ENCODE measurements at places on chromosomes 1 and 21. TPM values are rescaled to one million over a fixed set of nuclear protein-coding genes. Genes with fewer than 3 reads are reported as not detected.

Gene SPRR1A
- not detected for total RNA-seq

Gene GRIK3
- not detected for total RNA-seq

Gene MAST2
- 29.8 TPM for total RNA-seq

Gene LRRC3
- total RNA-seq = 0.66 TPM

Gene TACSTD2
- total RNA-seq = 0.33 TPM

Gene DDR2
- 271 TPM for total RNA-seq

Gene GUCA2B
- not detected for total RNA-seq

Gene SLC1A7
- 1.2 TPM for total RNA-seq

Gene GREM2
- total RNA-seq = 7.7 TPM

Gene LCE2A
- not detected for total RNA-seq

Gene RGS1
- total RNA-seq = not detected

Gene TFF2
- not detected for total RNA-seq

Gene BEST4
- total RNA-seq = 0.33 TPM
